B cell (primary cell): ENCODE measurements at places on chromosomes 2 and 18. TPM values are rescaled to one million over a fixed set of nuclear protein-coding genes. Genes with fewer than 3 reads are reported as not detected.

The IAH1 gene
- 47.1 and 54.8 TPM in 2 replicates for total RNA-seq

The KDSR gene
- 21.1 and 26.4 TPM in 2 replicates for total RNA-seq

The SLC19A3 gene
- total RNA-seq: not detected in 2 replicates

The ATL2 gene
- total RNA-seq: 69.0 and 78.0 TPM in 2 replicates

The SDC1 gene
- total RNA-seq: not detected in 2 replicates
